ENCODE measurements at places on chromosomes 16 and 17.

DNA sequence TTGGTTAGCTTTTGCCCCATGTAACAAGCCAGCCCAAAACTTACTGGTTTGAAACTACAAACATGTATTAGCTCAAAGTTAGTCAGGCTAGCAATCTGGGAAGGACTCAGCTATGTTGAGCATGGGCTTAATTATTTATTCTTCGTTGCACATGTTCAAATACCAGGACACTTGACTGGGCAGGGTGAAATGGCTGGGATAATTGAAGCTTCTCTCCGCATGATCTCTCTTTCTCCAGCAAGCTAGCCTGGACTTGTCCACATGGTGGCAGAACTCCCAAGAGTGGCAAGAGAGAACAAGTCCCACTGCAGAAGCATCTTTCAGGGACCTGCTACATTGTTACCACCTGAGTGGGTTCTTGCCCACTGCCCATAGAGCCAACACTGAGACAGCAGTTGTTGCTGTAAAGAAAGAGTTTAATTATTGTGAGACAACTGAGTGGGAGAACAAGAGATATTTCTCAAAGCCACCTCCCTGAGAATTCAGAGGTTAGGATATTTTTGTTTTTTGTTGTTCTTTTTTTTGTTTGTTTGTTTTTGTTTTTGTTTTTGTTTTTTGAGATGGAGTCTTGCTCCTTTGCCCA lies 16.8 kb upstream of the ATF7IP2 start:
- no peak for DNase-seq

- no peak for DNase-seq
These were observed 18.5 kb downstream of the GTF3C1 start for GRCh38 chr16:27531186-27531585.

DNA sequence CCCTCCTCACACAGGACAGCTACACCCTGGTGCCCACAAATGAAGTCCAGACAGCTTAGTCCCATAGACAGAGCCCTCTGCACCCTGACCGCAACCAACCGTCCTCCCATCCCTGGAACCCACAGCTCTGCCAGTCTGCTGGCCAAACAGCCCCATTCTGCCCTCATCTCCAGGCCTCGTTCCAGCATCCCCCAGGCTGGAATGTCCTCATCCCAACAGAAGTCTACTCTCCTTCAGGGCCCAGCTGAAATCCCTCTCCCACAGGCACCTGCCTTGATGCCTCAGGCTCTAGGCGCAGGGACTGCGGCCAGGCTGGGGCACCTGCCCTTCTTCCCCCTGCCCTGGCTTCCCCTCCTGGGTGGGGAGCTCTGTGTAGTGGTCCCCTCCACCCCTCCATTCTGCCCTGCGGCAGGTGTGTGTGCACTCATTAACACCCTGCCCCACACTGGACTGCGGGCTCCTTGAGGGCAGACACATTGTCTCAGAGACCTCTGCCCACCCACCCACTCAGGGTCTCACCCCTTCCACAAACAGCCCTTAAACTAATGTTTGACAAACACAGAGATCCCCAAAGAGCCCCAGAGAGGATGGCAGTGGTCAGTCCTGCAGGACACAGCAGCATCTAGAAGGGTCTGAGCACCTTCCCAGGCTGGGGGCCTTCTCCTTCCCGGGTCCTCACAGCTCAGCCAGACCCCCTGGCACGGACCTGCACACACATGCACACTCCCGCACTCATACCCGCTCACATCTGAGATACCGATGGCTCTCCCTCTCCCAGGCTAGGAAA lies 820 bp downstream of the GRIN2C start:
- DNase-seq = no peak

GRCh38 chr17:64384253-64385186 lies 6.1 kb downstream of the PECAM1 start:
- DNase-seq = no peak

DNA sequence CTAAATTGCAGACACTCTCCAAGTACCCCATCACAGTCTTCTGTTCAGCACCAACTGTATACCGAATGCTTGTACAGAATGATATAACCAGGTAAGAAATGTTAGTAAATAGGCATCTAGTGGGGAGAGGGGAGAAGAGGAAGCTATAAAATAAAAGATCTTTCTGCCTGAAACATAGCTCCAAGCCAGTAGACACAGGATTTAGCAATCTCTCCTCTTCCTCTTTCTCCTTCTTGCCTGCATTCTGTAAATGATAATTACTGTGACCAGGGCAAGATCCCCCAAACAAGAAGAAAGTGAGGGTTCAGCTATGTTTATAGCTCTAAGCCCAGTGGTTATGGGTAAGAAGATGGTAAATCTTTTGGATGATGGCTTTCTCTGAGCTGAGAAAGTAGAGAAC lies 17.9 kb downstream of the ACSM3 start:
- no peak for DNase-seq

Data from stimulated activated CD4-positive, alpha-beta T cell treated with anti-CD3 and anti-CD28 coated beads, Interleukin-15, amount 100 ng/mL, for 48 hours (primary cell).